Smooth muscle cell of trachea (primary cell): ENCODE measurements at places on chromosomes 2 and 18. TPM values are rescaled to one million over a fixed set of nuclear protein-coding genes. Genes with fewer than 3 reads are reported as not detected.

Gene NCKAP1
- 163 and 167 TPM in 2 replicates for total RNA-seq

Gene SERPINB10
- total RNA-seq: not detected in 2 replicates

Gene ADGRF3
- total RNA-seq: not detected in 2 replicates

Gene CD28
- under 0.01 TPM in 1 of 2 replicates, not detected in the other for total RNA-seq

Gene DSC2
- under 0.01 TPM in 1 of 2 replicates, not detected in the other for total RNA-seq

Gene REG3G
- not detected in 2 replicates for total RNA-seq

Gene LOXHD1
- total RNA-seq: not detected in 2 replicates

Gene ERBB4
- 0.15 and 0.17 TPM in 2 replicates for total RNA-seq

Gene IL1A
- 0.15 and 0.33 TPM in 2 replicates for total RNA-seq

Gene SP140L
- total RNA-seq: 8.4 and 9.6 TPM in 2 replicates

Gene FBXO41
- 1.9 and 3.1 TPM in 2 replicates for total RNA-seq

Gene KIF1A
- not detected in 2 replicates for total RNA-seq

Gene CTNNA2
- under 0.01 TPM in 1 of 2 replicates, not detected in the other for total RNA-seq

Gene MAPK4
- not detected in 2 replicates for total RNA-seq

Gene TCF23
- total RNA-seq: not detected in 2 replicates

Gene PROKR1
- not detected in 2 replicates for total RNA-seq

Gene CASP10
- total RNA-seq: 6.1 and 11.6 TPM in 2 replicates

Gene CDK15
- 6.7 and 16.0 TPM in 2 replicates for total RNA-seq

Gene LRP2
- under 0.01 TPM in 1 of 2 replicates, not detected in the other for total RNA-seq

Gene ITGB6
- total RNA-seq: under 0.01 and 0.15 TPM in 2 replicates

Gene KATNAL2
- total RNA-seq: 6.7 and 9.6 TPM in 2 replicates

Gene ERICH2
- 0.33 TPM in 1 of 2 replicates, not detected in the other for total RNA-seq

Gene AUP1
- total RNA-seq: 57.6 and 90.3 TPM in 2 replicates

Gene KLHL29
- total RNA-seq: 4.2 and 13.9 TPM in 2 replicates

Gene ANKRD62
- not detected in 2 replicates for total RNA-seq

Gene STARD6
- not detected in 2 replicates for total RNA-seq

Gene AMMECR1L
- 10.2 and 12.9 TPM in 2 replicates for total RNA-seq

Gene CTAGE1
- under 0.01 TPM in 1 of 2 replicates, not detected in the other for total RNA-seq

Gene SERPINB3
- not detected in 2 replicates for total RNA-seq

Gene MAP3K19
- total RNA-seq: not detected in 2 replicates

Gene IL18R1
- 0.44 and 0.66 TPM in 2 replicates for total RNA-seq

Gene TMEM200C
- under 0.01 and 0.17 TPM in 2 replicates for total RNA-seq

Gene ELOA2
- total RNA-seq: not detected in 2 replicates

Gene DNAJC5G
- not detected in 2 replicates for total RNA-seq

Gene IMP4
- 64.4 and 68.8 TPM in 2 replicates for total RNA-seq

Gene MOCOS
- 5.5 and 13.7 TPM in 2 replicates for total RNA-seq

Gene CD8A
- not detected in 2 replicates for total RNA-seq

Gene HAUS1
- total RNA-seq: 59.2 and 110 TPM in 2 replicates

Gene LCT
- under 0.01 TPM in 2 replicates for total RNA-seq

Gene MAP4K4
- total RNA-seq: 206 and 209 TPM in 2 replicates

Gene RAB6C
- not detected in 2 replicates for total RNA-seq

Gene COL4A4
- total RNA-seq: 0.50 and 0.87 TPM in 2 replicates

Gene EPAS1
- total RNA-seq: 71.1 and 274 TPM in 2 replicates

Gene GLB1L
- total RNA-seq: 27.6 and 33.6 TPM in 2 replicates

Gene SLC9A4
- not detected in 2 replicates for total RNA-seq

Gene TOGARAM2
- 0.17 and 0.29 TPM in 2 replicates for total RNA-seq

Gene SF3B1
- total RNA-seq: 180 and 289 TPM in 2 replicates

Gene IL1F10
- total RNA-seq: not detected in 2 replicates

Gene TFCP2L1
- under 0.01 TPM in 1 of 2 replicates, not detected in the other for total RNA-seq

Gene KYNU
- total RNA-seq: 1.2 and 5.3 TPM in 2 replicates
